ENCODE measurements at places on chromosomes 2 and 18.

- no peak for DNase-seq
- no peaks in the 10 kb centered on the region for H3K4me1 ChIP-seq
- H3K27me3 ChIP-seq = no peaks in the 10 kb centered on the region
- no peaks in the 10 kb centered on the region for H3K36me3 ChIP-seq
- H3K27ac ChIP-seq = peak overlapping the region; percentile 67
- H3K4me3 ChIP-seq = peak overlapping the region; percentile 11
These were observed 100.9 kb downstream of the DPP10 start for GRCh38 chr2:114543236-114543766.

- no peaks in the 10 kb centered on the region for H3K27me3 ChIP-seq
- H3K27ac ChIP-seq = no peak overlapping the region
- no peak overlapping the region for H3K4me3 ChIP-seq
- no peaks in the 10 kb centered on the region for H3K4me1 ChIP-seq
- DNase-seq = no peak
These were observed 29.2 kb upstream of the MSH2 start for GRCh38 chr2:47373747-47374146.

DNA sequence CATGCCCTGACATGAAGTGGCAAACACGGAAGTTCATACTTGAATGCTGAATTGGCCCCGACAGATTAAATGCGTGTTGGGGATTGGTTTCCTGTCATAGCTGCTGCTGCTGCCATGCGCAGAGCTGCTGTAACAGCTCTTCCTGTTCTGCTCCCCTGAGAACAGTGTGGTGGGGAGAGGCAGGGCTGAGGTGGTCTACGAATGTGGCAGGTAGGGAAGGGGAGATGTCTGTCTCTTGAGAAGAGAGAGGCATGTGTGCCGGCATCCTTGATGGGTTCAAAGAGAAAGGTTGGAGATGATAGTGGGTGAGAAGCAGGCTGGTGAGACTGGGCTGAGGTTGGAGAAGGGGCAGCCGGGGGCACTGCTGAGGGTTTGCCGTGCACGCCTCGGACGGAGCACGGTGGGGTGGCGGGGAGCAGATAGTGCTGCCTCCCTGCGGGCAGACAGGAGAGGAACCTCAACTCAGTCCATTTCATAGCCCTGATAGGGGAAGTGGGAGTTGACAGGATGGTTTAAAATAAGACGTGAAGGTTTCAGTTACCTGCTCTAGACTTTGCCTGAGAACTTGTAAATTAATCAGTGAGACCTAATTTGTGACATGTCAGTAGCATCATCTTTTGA lies 46.1 kb downstream of the TMEM185B start:
- peaks cover 2% of the 10 kb centered on the region for H3K36me3 ChIP-seq
- no peaks in the 10 kb centered on the region for H3K4me1 ChIP-seq
- H3K27ac ChIP-seq = no peak overlapping the region
- no peaks in the 10 kb centered on the region for H3K27me3 ChIP-seq
- no peak overlapping the region for H3K4me3 ChIP-seq
- DNase-seq = peak; percentile 64

- H3K4me1 ChIP-seq = no peaks in the 10 kb centered on the region
- no peak overlapping the region for H3K4me3 ChIP-seq
- H3K36me3 ChIP-seq = peaks cover 2% of the 10 kb centered on the region
- no peak for DNase-seq
- no peaks in the 10 kb centered on the region for H3K27me3 ChIP-seq
These were observed 68.5 kb downstream of the ABI2 start for GRCh38 chr2:203396667-203397066.

GRCh38 chr18:73509460-73509859 lies 638.2 kb downstream of the FBXO15 start:
- no peak overlapping the region for H3K4me3 ChIP-seq
- H3K4me1 ChIP-seq = no peaks in the 10 kb centered on the region
- no peak for DNase-seq
- no peaks in the 10 kb centered on the region for H3K27me3 ChIP-seq

- H3K4me3 ChIP-seq = no peak overlapping the region
- H3K4me1 ChIP-seq = no peaks in the 10 kb centered on the region
- no peaks in the 10 kb centered on the region for H3K36me3 ChIP-seq
- peaks cover 1% of the 10 kb centered on the region for H3K27me3 ChIP-seq
- no peak for DNase-seq
These were observed 286.2 kb upstream of the ACVR2A start for GRCh38 chr2:147558620-147559019.

GRCh38 chr2:232951891-232952290 lies 61.2 kb downstream of the NGEF start:
- H3K4me3 ChIP-seq = no peak overlapping the region
- no peak for DNase-seq
- no peaks in the 10 kb centered on the region for H3K4me1 ChIP-seq
- H3K27ac ChIP-seq = no peak overlapping the region

DNA sequence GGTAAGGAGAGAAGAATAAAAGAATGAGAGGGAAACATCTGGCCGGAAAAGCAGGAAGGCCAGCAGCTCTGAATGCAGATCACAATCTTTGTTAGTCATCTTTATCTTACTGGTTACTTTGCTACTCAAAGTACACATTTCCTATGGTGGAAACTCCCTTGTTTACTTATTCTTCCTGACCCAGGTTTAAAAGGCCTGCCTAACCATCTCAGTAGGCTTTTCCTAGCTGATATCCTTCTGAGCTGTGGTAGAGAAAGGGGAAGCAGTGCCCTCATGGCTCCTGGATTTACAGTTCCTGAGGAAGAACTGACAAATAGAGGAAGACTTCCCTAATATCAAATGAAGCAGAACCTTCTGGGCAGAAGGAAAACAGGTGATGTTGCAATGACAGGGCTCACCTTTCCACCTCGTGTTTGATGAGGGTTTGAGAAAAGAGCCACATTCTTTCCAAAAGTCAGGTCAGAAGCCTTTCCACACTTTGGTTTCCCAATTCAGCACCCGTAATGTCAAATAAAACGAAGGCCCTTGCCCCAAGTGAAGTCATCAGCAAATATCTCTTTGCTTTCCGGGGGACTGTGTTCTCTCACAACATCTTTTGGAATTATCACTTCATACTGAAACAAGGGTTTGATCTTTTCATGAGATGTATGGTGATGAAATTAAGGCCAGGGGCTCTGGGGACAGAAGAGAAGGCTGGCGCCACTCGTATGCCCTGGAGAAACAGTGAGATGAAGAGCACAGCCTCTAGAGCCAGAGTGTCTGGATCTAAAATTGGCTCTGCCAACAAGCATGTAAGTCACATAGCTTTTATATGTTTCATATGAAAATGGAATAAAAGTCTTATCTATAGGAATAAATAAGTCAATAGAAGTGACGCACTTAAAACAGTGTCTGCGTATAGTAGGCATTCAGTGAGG lies 26.7 kb upstream of the APOB start:
- H3K36me3 ChIP-seq = no peaks in the 10 kb centered on the region
- no peak overlapping the region for H3K27ac ChIP-seq
- H3K4me3 ChIP-seq = no peak overlapping the region
- H3K27me3 ChIP-seq = no peaks in the 10 kb centered on the region
- DNase-seq = no peak

GRCh38 chr18:12750076-12750714 lies 47.4 kb downstream of the PSMG2 start:
- peak overlapping the region; percentile 74 for H3K27ac ChIP-seq
- H3K27me3 ChIP-seq = no peaks in the 10 kb centered on the region

- no peak overlapping the region for H3K4me3 ChIP-seq
- H3K36me3 ChIP-seq = no peaks in the 10 kb centered on the region
- H3K27ac ChIP-seq = no peak overlapping the region
- DNase-seq = no peak
- H3K27me3 ChIP-seq = no peaks in the 10 kb centered on the region
- no peaks in the 10 kb centered on the region for H3K4me1 ChIP-seq
These were observed 36.7 kb downstream of the EMX1 start for GRCh38 chr2:72953976-72954375.

DNA sequence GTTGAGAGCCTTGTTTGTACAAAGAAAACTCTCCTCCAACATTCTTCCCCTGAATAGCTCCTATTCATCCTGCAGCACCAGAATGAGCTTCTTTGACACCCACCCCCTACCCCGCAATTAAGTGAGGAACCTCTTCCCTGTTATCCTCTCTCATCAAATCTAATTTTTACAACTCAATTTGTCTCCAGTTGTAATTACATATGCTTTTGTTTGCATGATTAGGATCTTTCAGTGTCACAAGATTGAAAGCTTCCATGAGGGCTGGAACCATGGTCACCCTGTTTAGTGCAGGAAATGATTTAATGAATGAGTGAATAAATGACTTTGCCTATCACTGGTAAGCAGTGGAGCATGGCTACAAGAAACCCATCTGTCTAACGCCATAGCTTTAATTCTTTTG lies 334.6 kb upstream of the KLHL29 start:
- H3K4me3 ChIP-seq = no peak overlapping the region
- H3K36me3 ChIP-seq = no peaks in the 10 kb centered on the region
- H3K27ac ChIP-seq = no peak overlapping the region
- no peak for DNase-seq

DNA sequence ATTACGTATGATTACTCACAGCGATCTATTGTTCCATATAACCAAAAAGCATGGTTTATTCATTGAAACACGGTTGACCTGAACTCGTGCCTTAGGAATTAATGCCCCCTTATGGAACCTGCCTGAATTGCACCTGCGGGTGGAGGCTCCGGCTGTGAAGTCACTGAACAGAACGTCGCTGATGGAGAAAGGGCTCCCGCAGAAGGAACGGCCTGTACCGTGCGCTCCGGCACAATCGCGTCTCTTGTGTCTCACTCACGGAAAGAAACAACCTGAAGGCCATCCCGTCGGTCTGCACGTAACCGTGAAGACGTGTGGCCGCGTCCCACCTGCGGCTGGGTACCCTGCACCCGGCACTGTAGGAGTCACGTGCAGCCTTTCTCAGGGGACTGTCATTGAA lies 133.1 kb downstream of the NFATC1 start:
- no peak overlapping the region for H3K27ac ChIP-seq
- DNase-seq = peak; percentile 60

DNA sequence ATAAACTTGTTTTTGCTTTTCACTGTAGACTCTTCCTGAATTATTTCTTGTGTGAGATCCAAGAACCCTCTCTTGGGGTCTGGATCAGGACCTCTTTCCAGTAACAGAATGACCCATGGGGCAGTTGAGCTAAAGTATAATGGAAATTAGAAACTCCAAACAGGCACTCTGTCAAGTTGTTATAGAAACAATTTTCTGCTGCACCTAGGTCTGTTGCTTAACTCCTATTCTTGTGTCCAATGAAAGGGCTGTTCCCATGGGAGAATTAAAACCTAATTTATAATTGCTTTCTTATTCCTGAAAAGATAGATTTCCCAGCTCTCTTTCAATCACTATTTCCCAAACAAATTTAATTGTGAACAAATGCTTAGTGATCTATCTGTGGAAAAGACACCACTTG lies 1341.3 kb upstream of the PIK3C3 start:
- H3K36me3 ChIP-seq = no peaks in the 10 kb centered on the region
- no peaks in the 10 kb centered on the region for H3K27me3 ChIP-seq
- H3K4me1 ChIP-seq = no peaks in the 10 kb centered on the region
- DNase-seq = no peak
